ENCODE measurements at places on chromosomes 2 and 18. TPM values are rescaled to one million over a fixed set of nuclear protein-coding genes. Genes with fewer than 3 reads are reported as not detected.

The MAP3K19 gene
- not detected for total RNA-seq

GRCh38 chr2:182824056-182824766 is 42.2 kb downstream of the FRZB start:
- no peak for DNase-seq

GRCh38 chr2:117785740-117786139 is 28.8 kb upstream of the DDX18 start:
- no peak for DNase-seq

The CCDC141 gene
- 0.24 TPM for total RNA-seq

The CRYBA2 gene
- total RNA-seq, result not detected

DNA sequence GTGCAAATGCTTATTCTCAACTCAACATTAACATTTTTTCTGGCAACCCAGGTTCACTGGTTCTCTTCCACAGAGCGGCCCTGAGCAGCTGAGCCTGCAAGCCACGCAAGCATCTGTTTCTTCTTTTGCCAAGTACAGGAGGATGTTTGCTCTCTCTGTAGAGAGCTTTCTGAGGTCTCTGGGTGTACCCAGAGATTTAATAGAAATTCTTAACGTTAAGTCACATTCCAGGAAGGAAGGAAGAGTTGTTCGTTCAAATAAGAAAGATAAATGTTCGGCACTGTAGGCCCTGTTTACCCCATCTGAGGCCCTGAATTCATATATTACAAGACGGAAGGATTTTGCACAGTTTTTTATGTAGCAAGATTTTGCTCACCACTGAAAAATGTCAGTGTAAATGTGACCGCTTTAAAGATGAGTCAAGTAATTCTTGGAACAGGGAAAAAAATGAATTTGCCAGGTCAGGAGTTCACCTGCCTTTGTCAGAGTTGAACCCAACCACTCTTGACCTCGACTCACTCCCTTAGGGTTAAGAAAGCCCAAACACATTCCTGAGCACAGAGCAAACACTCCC is 30.1 kb downstream of the KCTD18 start:
- no peak for DNase-seq

GRCh38 chr2:241009601-241010530 is 11.4 kb downstream of the SNED1 start:
- no peak for DNase-seq

DNA sequence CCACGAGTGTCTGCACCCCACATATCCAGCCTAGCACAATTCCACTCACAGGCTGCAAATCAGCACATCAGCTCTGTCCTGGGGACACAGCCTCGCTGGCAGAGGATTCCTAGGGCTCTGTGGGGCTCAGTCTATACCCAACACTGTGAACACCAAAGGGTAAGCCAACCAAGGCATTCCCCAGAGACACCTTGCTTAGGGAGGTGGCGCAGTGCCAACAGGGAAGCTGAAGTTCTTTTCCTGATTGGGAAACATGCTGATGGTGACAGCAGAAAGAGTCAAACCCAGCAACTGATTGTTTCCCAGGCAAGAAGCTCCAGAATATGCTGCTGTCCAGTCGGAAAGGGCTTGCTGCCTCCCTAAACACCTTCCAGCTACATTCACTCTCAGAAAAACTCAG is 55.8 kb downstream of the TTC32 start:
- DNase-seq, result no peak

DNA sequence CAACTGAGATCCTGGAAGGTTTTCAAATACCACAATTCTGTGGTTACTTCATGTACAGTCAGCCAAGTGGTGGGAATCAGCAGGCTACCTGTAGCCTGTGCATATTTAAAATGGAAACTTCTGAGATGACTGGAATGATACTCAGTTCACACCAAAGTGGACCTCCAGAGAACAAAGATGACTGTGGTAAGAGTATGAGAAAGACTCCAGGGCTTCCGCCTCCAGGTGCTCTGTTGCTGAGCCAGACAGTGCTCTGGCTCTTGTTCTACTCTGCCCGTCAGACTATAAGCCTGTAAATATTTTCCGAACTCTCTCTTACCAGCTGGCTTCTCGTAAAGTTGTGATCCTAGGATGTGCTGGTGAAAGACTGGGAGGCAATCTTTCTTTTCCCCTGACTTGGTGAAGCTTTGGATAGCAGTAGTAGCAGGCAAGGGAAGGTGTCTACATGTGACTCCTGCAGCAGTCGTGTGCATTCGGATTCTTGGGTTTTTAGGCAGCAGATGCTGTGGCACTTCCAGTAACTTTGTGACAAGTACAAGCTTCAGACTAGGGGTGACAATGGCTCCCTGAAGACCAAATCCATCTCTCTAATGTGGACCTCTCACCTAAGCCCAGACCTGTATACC is 23.1 kb downstream of the ST3GAL5 start:
- DNase-seq, result no peak

The FAP gene
- total RNA-seq, result not detected

The ADCYAP1 gene
- not detected for total RNA-seq

DNA sequence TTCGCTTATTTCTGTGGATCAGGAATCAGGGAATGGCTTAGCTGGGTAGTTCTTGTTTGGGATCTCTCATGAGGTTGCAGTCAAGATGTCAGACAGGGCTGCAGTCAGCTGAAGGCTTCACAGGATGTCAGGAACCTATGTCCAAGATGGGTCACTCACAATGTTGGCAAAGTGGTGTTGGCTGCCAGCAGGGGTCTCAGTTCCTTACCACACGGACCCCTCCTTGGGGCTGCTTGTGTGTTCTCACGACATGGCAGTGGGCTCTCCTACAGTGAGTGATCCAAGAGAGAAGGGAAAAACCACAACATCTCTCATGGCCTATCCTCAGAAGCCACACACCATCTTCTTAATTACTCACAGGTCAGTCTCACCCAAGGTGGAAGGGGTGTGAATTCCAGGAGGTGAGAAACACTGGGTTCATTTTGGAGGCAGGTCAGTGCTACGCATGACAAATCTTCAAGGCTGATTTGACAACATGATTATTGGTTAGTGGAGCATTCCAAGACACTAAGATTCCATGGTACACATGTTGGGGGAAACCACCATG is 1.3 kb upstream of the ANTXR1 start:
- no peak for DNase-seq

GRCh38 chr2:112000399-112001135 is 54.5 kb upstream of the TMEM87B start:
- no peak for DNase-seq

DNA sequence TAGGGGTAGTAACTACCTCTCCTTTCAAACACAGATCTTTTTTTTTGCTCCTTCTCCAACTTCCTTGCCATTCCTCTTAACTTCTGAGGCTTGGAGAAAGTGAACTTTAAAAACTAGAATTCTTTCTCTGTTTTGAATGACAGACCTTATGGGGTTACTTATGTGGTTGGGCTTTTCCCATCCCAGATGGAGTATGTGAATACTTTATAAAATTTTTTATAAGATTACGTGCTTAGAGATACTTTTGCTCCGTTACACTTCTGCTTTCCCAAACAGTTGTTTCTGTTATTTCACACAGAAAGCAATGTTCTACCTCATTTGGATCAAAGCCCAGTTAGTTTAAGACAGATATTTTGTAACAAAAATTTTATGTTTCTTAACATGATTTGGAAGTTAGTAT is 20.2 kb downstream of the GREB1L start:
- no peak for DNase-seq

The BOK gene
- total RNA-seq, result 2.2 TPM

The CSRNP3 gene
- not detected for total RNA-seq

The FAM110C gene
- total RNA-seq, result 0.90 TPM

The CHRND gene
- not detected for total RNA-seq

The ALPI gene
- not detected for total RNA-seq

The PROKR1 gene
- not detected for total RNA-seq

DNA sequence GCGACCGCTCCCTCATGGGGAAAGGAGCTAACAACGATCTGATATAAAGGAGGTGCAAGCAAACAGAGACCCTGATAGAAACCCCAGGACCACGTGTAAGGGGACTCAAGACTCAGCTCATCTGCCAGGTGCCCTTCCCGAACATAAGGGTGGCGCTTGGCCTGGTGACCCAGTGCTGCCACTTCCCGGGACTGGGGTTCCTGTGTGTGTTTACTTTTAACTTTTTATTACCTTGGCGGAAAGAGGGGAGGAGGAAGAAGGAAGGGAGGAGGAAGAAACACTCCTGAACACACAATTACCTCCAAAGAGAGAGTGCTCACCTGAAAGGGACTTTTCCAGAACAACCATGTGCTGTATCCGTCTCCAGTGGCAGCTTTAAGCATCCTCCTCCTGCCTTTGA is 56.5 kb upstream of the EDAR start:
- no peak for DNase-seq

The STRADB gene
- 11.8 TPM for total RNA-seq

The COL3A1 gene
- not detected for total RNA-seq

DNA sequence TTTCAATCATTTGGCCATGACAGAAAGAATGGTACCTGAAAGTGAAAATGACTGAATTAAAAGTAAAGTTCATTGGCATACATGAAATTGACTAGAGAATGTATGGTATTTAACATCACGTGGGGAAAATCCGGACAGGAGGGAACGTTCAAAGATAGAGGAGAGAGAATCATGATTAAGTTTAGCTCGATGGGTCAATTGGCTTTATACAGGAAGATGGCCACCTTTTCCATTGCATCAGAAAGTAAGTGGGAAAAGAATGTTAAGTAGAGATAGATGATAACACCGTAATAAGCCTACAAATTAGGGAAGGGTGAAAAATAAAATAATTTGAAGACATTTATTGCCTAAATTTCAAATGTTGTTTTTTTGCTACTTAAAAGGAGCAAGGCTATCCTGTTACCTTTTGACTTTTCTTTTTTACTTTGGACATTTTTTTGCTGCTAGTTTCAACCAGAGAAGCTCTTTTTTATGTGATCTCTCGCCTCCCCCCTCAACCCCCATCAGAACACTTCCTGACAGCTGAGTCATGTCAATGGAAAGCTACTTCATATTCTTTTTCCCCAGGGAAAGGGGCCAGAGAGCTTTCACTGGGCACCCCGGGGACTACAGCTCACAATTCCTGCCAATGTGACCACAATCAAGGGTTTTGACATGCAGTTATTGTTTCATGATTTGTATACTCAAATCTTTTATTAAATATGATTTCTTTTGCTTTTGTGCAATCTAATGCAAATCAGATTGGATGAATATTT is 767 bp upstream of the CCDC102B start:
- no peak for DNase-seq

The SIGLEC15 gene
- not detected for total RNA-seq

The PSMA8 gene
- total RNA-seq, result 1.3 TPM

The DUSP19 gene
- total RNA-seq, result 1.4 TPM

- no peak for DNase-seq
Observed at GRCh38 chr2:27730261-27730662, 41.3 kb upstream of the MRPL33 start.

The PLGLB2 gene
- 1.9 TPM for total RNA-seq

The CD226 gene
- total RNA-seq, result 153 TPM

The ARPC2 gene
- total RNA-seq, result 675 TPM

GRCh38 chr2:126912201-126912600 is 13.5 kb downstream of the TEX51 start:
- no peak for DNase-seq

- DNase-seq, result no peak
Observed at GRCh38 chr2:236168110-236169080, at the start of gene GBX2. Gene GBX2, minus strand, starts transcription at chr2:236168386. Its CDS starts 415 bp downstream, at chr2:236167971.

- DNase-seq, result no peak
Observed at GRCh38 chr2:74515271-74515980, 1.2 kb downstream of the TLX2 start.

DNA sequence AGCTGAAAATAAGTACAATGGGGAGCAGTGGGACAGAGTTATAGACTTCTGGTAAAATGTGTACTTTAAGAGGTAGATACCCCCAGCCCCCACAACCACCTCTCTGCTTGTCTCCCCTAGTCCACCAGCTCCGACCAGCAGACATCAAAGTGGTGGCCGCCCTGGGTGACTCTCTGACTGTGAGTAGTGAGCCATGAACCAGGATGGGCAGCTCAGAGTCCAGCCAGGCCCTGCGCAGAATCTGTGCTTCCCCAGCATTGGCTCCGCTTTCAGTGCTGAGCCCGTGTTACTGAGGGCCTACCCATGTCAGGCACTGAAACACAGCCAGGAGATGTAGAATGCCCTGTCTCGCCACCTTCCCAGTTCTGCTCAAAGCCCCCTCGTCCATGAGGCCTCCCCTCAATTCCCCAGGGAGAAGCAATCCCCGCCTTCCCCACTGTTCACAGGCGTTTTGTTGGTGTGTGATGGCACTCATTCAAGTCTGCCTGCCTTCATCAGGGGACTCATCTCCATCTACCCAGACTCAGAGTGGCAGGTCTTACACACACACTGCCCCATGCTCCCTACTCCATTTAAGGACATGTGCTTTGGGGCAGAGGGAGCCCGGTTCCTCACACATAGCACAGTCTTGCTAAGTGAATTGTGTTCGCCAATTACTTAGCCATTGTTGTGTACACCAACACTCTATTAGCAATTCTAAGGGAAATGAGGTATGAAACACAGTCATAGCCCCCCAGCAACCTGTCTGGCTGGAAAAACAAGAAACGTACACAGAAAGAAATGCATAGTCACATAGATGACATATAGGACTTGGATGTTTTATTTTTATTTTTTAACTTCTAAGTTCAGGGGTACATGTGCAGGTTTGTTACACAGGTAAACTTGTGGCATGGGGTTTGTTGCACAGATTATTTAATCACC is 122.6 kb downstream of the PLB1 start:
- no peak for DNase-seq

- no peak for DNase-seq
Observed at GRCh38 chr18:50986360-50987087, 18.7 kb downstream of the ELAC1 start.

DNA sequence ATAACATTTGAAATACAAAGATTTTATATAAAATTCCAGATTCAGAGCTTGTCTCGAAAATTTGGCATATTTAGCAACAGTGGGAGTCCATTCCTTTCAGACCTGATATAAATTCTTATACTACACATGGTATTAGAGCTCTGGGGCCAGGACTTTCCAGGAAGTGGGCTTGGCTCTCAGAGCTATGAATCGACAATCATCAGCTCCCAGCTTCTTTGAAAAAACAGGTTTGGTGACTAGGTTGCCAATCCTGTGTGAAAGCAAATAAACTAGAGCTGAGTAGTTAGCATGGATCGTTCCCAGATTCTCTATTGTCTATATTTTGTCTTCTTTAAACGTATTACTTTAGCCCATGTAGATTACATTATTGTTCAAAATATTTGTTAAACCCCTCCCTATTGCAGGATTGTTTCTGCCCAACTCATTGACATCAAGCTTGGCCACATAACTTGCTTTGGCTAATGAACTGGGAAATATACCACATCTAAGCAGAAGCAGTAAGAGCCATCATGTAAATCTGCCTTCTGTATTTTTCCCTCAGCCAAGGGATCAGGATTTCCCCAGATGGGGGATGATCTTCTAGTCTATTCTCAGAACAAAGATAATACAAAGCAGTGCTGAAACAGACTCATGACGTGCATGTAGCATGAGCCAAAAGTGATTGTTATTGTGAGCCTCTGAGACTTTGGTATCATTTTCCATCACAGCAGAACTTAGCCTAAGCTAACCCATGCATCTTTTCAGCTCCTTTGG is 105.4 kb downstream of the KCNH7 start:
- DNase-seq, result no peak

DNA sequence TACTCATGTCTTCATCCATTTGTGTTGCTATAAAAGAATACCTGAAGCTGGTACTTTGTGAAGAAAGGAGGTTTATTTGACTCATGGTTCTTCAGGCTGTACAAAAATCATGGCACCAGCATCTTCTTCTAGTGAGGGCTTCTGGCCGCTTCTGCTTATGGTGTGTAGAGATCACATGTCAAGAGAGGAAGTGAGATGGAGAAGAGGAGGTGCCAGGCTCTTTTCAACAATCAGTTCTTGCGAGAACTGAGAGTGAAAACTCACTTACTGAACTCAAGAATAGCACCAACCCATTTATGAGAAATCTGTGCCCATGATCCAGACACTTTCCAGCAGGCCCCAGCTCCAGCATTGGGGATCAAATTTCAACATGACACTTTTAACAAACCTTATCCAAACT is 30.0 kb upstream of the BARD1 start:
- no peak for DNase-seq

Measured in natural killer cell treated with Interleukin-12 subunit alpha and Interleukin-12 subunit beta and Interleukin-15 and Interleukin-18, amount 100 ng/mL, for 72 hours (primary cell).